CD4-positive, alpha-beta T cell treated with Interleukin-21 for 1 hour (primary cell): ENCODE measurements at places on chromosomes 5 and 9.
A peak's percentile ranks its signal among the peaks of the same experiment; 100 is the strongest.

- no peak for DNase-seq
These were observed 7.4 kb downstream of the CDK9 start for GRCh38 chr9:127793093-127793708.

GRCh38 chr5:14351086-14351661 is 208.0 kb downstream of the TRIO start:
- no peak for DNase-seq

- DNase-seq = peak; percentile 55
These were observed 21.1 kb downstream of the TLE4 start for GRCh38 chr9:79592726-79593493.

DNA sequence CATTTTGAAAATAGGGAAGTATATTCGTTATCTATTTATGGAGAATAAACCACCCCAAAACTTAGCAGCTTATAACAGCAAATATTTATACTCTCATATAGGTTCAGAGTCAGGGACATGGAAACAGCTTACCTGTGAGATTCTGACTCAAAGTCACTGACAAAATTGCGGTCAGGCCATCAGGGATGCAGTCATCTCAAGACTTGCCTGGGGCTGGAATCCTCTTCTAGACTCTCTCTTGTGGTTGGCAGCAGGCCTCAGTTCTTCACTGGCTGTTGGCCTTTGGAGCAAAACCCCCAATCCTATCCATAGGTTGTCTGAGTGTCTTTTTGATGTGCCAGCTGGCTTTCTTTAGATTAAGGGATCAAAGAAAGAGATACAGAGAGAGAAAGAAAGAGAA is 275.6 kb downstream of the SEC61B start:
- no peak for DNase-seq

DNA sequence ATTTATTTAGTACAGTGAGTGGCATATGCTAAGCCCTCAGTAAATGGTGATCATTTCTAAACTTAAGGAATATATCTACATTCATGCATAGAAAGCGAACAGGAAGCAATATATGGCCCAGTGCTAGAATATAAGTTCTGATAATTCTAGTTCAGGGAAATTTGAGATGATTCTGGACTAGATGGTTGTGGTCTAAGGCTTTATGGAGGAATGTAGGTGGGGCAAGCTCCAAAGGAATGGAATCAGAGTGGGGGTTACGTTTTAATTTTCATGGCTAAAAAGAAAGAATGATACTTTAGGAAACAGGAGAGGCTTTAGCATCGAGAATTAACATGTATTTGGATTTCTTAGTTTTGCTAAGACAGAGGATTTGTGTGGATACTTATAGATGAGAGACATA is 56.1 kb downstream of the MTREX start:
- no peak for DNase-seq

DNA sequence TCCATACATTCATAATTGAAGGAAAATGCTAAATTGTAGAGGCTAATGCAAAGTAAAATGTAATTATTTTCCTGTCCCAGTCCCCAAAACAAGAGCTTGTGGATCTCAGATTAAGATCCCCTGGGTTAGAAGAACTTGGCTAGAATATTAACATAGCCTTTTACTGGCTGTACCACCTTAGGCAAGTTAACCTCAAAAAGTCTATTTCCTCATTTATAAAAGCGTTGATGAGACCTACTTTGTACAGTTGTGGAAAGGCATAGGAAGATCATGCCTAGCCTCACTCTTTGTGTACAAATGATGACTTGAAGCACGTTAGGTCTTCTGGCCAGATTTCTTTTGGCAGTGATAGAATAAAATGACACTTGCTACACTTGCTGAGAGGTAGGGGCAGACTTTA is 97.2 kb downstream of the F2RL2 start:
- DNase-seq = no peak

GRCh38 chr5:143343042-143343441 is 60.4 kb downstream of the NR3C1 start:
- DNase-seq = no peak

DNA sequence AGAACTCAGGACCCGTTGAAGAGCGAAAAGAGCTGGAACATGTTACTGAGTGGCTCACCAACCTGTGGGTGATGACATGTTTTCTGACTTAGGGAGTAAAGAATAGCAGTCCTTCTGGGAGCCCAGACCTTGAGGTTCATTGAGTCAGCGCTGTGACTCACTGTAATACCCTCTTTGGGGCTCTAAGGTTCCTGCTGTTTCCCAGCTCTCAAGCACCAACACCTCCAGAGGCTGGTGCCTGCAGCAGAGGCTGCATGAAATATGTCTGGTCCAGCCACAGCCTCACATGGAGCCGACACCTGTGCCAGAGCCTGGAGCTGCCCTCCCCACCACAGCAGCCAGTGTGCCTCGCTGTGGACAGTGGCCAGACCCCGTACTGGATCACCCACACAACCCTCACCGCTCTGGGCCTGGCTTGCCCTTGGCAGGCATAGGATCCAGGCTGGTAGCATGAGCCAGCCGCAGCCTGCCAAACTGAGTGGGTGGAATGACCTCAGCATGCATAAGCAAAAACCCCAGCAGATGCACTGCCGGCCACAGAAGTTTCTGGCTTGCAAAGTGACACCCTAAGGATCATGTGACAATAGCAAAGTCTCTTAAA is 143.5 kb upstream of the MRPS30 start:
- no peak for DNase-seq

DNA sequence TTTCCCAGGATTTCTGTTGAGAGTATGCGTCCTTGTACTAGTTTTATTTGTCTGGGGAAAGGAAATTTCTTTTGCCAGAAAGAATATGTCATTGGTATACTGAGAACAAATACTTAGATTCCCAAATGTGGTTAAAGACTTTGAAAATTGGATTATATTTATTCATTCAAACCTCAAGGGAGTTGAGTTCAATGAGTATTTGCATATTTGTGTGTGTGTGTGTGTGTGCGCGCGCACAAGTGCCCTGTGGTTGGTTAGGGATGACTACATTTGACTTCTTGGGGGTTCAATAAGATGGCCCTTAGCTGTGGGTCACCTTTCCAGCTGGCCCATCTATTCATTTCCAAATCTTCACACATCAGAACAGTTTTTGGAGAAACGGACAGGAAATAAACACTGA is 4.9 kb downstream of the RXFP3 start:
- DNase-seq = no peak

DNA sequence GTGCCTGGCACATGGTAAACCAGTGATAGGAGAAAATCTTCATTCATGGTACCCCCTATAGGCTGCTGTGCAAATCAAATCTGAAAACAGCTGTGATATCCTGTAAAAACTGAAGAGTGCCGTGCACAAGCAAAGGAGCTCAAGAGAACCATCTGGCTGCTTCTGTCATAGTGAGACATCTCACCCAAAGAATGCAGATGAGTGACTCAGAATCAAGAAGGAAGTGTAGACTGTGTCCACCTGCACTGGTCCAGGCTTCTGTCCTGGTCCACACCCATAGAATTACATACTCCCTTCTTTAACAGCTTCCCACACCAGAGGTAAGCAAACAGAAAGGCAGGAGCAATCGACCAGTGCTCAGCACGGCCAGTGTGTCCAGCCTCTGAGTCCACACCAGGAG is 195.9 kb downstream of the ASTN2 start:
- no peak for DNase-seq

GRCh38 chr9:105007143-105007542 is 79.2 kb upstream of the ABCA1 start:
- DNase-seq = peak; percentile 12

GRCh38 chr5:156850206-156850751 is at the start of gene PPP1R2B:
Gene PPP1R2B (plus strand): TSS chr5:156850295. CDS start chr5:156850563, 268 bp downstream.
- DNase-seq = no peak

DNA sequence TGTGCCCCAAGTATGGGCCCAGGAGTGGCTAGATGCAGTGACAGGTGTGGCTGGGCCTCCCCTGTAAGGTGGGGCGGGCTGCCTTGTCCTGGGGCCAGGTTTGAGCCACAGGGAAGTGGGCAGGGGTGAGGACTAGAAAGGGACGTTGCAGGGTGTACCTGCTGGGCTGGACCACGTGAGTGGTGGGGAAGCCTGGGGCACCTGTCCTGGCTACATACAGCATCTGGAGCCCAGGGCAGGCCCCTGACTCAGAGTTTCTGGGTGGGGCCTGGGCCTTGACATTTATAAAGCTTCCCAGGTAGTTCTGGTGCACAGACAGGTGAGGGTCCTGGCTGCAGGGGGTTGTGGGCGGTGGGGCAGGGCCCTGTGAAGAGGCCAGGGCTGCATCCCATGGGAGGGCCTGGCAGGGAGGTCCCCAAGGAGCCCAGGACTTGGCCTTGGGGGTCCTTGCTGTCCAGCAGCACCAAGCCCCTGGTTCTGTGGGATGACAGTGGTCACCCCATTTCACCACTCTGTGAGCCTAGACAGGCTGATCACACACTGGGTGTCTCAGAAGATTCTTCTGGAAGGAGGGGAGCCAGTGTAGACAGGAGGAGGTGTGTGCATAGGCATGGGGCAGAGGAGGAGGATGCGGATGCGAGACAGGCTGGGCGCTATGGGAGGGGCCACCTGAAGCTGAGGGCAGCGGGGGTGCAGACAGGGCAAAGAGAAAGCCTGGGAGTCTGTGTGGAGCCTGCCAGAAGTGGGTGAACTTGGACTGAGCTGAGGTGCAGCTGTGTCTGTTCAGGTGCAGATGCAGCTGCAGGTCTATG is 94.0 kb downstream of the PHF2 start:
- no peak for DNase-seq

DNA sequence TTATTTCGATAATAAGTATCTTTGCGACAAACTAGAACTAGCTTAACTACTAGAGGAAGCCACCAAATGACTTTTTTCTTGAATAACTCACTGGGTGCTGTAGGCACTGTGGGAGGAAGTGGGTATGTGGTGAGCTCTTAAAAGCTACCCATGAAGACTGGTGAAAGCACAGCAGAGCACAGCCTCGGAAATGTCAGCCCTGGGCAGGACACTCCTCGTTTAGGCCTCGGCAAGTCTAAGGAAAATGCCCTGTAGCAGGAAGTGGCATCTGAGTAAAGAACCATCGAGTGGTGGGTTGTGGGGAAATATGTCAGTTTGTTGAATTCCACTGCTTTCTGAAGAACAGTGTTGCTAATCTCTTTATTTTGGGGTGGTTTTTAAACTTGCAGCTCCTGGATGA is 44.0 kb upstream of the NCS1 start:
- DNase-seq = peak; percentile 81

GRCh38 chr9:70525519-70525918 is 111.1 kb upstream of the KLF9 start:
- no peak for DNase-seq

DNA sequence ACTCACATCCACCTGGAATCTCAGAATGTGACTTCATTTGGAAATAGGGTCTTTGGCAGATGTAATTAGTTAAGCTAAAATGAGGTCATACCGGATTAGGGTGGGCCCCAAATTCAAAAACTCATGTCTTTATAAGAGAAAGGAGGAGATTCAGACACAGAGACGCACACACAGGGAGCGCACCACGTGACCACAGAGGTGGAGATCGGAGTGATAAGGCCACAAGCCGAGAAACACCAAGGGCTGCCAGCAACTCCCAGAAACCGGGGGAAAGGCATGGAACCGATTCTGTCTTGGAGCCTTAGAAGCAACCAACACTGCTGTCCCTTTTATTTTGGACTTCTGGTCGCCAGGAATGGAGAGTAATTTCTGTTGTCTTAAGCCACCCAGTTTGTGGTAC is 31.8 kb upstream of the LMX1B start:
- no peak for DNase-seq
